ENCODE measurements at places on chromosomes 7 and 10.

DNA sequence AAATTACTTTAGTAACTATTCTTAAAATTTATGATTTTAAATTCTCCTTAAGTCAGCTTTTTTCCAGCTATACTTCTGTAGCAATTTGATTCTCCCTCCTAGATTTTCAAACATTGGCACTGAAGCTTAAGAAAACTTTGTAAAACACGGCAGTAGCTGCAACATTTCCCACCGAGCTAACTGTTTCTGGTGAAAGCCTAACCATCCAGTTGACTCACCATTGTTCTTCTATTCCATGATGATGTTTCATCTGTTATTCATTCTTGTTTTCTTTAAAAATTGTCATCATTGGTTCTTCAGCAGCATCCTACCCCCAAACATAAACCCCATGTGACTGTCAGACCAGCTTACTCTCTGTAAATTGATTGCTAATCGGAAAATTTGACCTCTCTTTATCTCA lies 312.3 kb downstream of the DGKB start:
- DNase-seq = no peak

- DNase-seq = no peak
Observed at GRCh38 chr7:150998341-150998740, 7.5 kb downstream of the NOS3 start.

DNA sequence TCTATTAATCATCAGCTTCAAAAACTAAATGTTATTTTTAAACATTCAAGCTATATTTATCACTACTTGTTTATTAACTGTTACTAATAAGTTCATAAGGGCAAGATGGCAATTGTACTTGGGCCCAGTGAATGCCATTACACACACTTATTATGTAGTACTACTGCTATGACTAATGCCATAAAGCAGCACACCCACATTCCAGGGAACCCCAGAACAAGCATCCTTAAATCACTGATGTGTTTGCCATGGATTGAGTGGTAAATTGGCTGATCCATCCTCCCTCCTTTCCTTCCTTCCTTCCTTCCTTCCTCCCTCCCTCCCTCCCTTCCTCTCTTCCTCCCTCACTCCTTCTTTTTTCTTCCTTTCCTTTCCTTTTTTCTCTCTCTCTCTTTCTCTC lies 37.4 kb upstream of the RSU1 start:
- DNase-seq = no peak

GRCh38 chr10:109474261-109474660 lies 449.1 kb downstream of the XPNPEP1 start:
- DNase-seq = no peak

DNA sequence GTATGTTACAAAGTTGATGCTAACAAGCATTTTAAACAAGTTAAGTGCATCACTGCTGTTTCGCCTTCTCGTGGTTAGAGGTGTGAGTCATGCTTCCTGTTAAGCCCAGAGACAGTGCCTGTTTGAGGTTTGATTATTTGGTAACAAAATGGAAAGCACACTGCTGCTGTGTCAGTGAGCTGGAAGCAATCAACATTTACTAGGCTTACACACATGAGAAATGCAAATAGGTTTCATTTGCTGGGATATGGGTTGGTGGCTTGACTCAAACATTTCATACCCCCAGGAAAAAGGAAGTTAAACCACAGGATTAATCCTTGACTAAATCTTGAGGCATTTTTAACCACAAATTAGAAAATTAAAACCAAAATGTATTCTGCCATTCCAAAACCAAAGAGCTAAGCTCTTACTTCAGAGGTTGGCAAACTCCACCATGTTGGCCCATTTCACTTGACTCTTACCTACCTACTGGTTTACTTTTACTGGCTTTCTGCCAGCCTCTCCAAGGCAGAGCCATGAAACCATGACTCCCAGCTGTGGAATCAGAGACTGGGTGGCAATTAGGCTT lies 139.2 kb downstream of the ETV1 start:
- peak; percentile 17 for DNase-seq

DNA sequence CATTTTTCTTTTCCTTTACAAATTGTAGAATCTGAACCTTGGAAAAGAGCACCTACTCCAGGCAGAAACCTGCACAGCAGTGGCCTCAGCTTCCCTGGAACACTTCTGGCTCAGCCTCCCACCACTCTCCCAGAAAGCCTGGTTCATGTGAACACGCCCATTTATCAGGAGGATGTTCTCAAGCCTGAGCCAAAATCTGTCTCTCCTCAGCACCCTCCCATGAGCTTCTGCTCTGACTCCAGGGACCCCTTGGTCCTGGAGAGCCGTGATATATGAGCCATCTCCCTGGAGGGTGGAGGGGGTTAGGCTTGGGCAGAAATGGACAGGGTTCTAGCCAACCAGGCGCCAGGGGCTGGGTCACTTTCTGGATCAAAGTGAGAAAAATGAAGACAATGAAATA lies 10.1 kb downstream of the GDF2 start:
- no peak for DNase-seq

GRCh38 chr7:134995239-134996096 lies 9.2 kb downstream of the AGBL3 start:
- DNase-seq = no peak

DNA sequence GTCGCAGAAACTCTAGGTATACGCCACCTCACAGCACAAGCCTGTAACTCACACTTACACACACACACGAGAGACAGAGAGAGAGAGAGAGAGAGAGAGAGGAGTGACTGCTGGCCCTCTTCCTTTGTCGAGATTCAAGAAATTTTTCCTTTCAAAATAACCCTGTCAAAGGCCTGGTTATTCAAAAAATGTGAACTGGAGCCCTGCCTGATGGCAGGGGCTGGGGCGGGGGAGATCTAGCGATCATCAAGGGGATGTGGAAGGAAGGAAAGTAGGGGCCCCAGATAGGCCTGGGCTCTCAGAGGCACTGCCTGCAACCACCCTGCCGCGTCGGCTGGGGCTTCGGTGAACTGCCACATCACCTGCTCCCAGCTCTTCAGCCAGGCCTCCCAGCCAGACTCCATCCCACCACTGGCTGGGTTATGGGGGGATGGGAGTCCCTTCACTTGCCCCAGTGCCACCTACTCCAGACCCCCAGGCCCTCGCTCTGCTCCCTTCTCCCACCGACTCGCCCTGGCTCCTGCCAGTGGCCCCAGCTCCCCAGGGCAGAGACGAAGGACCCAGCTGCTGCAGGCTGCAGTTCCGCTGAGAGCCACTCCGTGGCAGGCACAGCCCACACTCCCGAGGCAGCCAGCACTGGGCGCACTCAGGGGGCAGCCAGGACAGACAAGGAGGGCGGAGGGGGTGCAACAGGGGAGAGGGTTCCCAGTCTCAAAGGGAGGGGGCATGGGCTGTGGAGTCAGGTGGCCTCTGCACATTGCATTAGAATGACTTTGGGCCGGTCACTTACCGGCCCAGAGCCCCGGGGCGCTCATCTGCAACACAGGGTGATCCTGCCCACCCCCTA lies 15.3 kb downstream of the KCNH2 start:
- DNase-seq = peak; percentile 47

GRCh38 chr7:152312316-152312715 lies 123.5 kb downstream of the KMT2C start:
- no peak for DNase-seq

DNA sequence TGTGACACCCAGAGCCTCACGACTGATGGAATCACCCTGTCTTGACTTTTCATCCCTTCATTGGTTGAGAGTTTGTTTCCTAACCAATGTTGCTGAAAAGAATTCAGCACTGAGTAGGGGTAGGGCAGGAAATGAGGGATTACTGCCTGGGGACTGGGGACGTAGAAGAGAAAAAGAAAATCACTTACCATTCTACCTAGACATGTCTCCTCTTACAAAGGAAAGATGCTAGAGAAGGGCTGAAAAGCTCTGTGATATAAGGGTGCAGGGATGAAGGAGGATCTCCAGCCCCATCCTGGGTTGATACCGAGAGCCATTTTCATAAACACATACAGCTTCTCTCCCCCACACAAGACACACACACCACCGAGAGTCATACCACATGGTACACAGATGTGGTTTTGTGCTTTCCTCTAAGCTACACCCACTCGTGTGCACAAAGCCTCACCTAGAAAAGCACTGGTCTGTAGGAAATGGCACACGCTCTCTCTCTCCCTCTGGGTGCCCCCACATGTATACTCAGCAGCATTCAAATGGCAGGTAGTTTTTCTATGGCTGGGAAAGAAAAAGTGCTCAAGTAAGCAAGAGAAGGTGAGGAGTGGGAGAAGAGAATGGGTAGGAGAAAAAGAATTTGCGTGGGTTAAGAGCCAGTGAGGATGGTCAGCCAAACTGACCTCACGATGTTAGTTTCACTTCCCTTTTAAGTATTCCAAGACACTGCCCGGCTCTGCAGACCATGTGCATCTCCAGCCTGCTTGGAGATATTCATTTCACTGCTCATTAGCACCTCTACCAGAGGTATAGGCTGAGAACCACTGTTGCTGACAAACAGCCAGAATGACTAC lies 85.8 kb downstream of the CALD1 start:
- no peak for DNase-seq

- DNase-seq = no peak
Observed at GRCh38 chr7:75772081-75773077, at the start of gene CCL26. TSS of gene CCL26 (minus strand) at chr7:75772211. CDS start at chr7:75772176, 35 bp downstream.

DNA sequence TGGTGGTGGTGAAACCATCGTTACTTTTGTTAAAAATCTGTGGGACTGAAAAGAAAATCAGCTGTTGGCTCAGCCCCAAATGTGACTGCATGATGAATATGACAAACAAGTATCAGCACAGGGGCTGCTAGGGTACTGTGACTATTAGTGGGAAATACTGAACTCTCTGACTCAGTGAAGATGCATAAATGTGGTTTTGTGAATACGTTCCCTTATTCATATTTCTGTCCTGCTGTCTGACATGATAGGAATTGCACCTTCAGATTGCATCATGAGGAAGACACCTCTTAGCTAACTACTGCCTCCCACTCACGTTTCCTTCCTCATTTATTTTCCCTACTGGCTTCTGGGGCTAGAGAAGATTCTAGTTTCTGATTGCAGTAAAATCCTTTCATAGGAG lies 1.4 kb downstream of the CLEC5A start:
- DNase-seq = no peak

DNA sequence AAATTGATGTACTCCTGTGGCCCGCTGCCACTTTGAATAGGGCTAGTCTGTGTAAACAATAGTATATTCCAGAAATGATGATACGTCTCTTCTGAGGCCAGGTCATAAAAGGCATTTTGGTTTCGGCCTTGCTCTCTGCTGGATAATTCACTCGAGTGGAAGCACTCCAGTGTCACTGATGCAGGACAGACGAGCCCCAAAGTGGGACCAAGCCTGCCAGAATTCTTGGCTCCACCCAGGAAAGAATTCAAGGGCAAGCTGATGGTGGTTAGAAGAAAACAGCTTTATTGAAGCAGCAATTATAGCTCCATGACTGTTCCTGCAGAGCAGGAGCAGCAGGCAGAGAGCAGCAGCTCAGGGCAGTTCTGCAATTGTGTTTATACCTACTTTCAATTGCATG lies 717.6 kb downstream of the GRM8 start:
- DNase-seq = no peak

DNA sequence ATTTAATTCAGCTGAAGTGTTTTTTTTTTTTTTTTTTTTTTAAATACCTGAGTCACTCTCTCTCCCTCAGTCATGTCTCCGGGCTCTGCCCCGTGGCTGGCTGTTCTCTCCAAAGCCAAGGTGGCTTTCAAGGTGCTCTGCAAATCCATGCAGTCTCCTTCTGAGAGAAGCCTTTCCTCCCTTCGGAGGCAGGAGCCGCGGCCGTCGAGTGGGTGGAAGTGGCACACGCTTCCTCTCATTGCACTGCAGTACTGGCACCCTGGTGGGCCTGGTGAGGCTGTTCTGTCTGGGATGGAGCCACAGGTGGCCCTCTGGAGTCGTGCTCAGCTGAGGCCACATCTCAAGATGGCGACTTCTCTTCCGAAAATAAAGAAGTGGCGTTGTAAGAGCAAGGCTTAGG lies 221.8 kb downstream of the GLRX3 start:
- no peak for DNase-seq

- DNase-seq = no peak
Observed at GRCh38 chr10:68315582-68315981, 16.3 kb upstream of the HNRNPH3 start.

DNA sequence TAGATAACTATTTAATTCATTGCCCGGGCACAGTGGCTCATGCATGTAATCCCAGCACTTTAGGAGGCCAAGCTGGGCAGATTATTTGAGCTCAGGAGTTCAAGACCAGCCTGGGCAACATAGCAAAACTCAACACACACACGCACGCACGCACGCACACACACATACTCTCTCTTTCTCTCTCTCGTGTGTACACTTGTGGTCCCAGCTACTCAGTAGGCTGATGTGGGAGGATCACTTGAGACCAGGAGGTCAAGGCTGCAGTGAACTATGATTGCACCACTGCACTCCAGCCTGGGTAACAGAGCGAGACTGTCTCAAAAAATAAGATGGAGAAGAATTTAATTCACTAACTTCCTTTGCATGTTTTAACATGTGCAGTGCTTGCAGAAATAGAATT lies 38.1 kb downstream of the PTPN12 start:
- DNase-seq = no peak

DNA sequence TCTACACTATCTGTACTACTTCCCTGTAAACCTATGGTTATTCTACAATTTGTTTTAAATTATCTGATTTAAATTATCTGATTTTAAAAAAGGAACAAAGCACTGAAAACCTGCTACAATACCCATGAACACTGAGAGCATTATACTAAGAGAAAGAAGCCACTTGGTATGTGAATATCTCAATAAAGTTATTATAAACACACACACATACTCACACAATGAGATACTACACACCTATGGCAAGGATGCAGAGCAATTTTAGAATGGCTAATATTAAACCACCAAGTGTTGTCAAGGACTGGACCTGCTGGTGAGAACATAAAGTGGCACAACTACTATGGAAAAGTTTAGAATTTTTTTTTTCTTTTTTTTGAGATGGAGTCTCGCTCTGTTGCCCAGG lies 82.7 kb downstream of the IGF2BP3 start:
- no peak for DNase-seq

- DNase-seq = no peak
Observed at GRCh38 chr7:76296743-76297740, 5.4 kb upstream of the HSPB1 start.

GRCh38 chr7:114426824-114427223 lies 12.2 kb downstream of the FOXP2 start:
- no peak for DNase-seq

GRCh38 chr7:99459087-99459486 lies 6.9 kb downstream of the ATP5MF start:
- no peak for DNase-seq

Data from stimulated activated CD4-positive, alpha-beta T cell treated with anti-CD3 and anti-CD28 coated beads, TNF-alpha, amount 100 ng/mL, for 1 hour (primary cell).